IPS DF 6.9 (cell line): ENCODE measurements at places on chromosomes 5 and 9.

DNA sequence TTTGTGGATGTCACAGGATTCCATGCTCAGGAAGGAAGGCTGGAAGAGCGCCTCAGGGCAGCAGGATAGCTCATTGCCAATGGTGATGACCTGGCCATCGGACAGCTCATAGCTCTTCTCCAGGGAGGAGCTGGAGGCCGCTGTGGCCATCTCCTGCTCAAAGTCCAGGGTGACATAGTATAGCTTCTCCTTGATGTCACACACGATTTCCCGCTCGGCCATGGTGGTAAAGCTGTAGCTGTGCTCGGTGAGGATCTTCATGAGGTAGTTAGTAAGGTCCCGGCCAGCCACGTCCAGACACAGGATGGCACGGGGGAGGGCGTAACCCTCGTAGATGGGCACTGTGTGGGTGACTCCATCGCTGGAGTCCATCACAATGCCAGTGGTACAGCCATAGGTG, 24.3 kb upstream of the RAPGEF6 start:
- no peak for DNase-seq

- no peak for DNase-seq
Observed at GRCh38 chr9:135329571-135330306, 149.8 kb upstream of the PPP1R26 start.

DNA sequence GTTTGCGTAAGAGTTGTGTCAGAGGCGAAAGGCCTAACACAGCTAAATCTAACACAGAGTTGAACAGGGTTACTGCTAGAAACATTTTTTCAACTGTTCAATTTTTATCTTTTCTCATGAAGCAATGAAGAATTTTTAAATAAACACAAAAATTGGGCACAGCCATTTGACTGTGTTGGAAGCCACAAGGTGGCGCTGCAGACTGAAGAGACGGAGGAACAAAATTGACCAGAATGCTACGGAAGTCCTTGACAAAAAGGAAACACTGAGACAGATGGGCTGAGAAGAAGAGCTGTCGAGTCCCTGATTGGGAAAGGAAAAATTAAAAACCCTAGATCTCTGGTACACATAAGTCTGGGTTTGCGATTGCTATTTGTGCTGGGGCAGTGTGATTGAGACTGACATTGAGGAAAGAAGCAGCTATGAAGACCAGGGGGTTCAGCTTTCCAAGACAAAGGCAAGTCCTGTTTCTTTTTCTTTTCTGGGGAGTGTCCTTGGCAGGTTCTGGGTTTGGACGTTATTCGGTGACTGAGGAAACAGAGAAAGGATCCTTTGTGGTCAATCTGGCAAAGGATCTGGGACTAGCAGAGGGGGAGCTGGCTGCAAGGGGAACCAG, at the start of gene PCDHB9:
Gene PCDHB9, plus strand, starts transcription at position 265 of the 616 bp plus-strand sequence. Its CDS starts 158 bp downstream, at position 423.
- DNase-seq, result no peak

DNA sequence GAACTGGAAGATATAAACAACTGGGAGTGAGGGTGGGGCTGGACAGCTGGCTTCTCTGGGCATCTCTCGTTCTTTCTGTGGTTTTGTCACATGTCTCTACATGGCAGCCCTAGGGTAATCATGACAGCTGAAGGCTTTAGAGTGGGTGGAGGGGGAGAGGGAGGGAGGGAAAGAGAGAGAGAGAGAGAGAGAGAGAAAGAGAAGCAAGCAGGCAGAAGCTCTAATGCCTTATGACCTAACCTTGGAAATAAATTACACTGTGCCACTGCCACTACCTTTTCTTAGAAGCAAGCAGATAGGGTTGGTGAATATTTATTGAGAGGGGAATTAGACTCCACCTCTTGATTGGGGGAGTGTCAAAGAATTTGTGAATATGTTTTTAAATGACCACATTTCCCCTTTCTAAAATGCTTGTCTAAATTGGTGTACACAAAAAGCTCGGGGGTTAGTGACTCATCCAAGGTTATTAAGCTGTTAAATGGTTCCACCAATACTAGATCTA, 2.6 kb upstream of the DAPK1 start:
- DNase-seq, result no peak

DNA sequence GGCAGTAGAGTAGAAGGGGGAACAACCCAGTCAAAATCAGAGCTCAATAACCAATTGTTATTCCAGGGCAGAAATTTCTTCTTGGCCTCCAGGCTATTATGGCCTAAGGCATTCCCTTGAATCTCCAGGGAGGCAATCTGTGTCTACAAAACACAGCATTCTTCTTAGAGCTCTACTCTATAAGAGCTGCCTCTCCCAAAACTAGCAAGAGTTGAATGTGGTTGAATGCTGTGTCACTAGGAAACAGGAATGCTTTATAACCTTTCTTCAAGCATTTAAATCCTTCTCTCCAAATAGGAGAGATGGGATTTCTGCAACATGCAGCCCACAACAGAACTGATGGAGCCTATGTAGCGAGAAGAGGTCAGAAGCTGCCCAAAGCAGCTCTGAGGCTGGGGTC, 97.1 kb upstream of the APC start:
- DNase-seq, result no peak

GRCh38 chr5:140251527-140251973, 51.4 kb downstream of the PFDN1 start:
- no peak for DNase-seq

DNA sequence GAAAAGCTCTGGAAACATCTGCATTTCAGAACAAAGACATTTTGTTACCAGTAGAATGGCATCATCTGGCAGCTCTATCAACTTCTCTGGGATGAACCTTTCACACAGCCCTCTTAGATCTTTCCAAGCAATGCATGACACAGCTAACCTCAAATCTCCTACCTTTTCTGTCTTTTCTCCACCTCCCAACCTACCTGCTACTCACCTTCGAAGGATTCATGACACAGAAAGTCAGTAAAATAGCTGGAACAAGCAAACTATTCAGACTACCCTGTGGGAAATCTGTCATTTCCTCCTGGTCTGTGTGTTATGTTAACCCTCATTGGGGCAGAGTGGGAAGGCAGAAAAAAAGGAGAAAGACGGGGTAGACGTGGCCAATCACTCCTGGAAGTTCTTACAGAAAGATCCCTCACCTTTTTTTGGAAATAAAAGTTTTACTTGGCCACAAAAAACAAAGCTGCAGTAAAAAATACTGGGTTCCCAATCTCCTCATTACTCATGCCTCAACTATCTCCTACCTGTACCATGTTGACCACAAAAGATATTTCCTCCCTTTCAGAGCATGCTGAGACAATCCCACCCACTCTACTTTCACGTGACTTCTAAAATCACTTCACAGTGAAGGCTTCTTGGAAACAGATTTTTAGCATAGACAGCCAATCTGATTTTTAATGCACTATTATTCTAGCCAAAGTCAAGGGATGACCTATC, 362.1 kb upstream of the RFX3 start:
- no peak for DNase-seq
